DMS 273 treated with DMSO at 0.1 percent for 48 hours (cell line): ENCODE measurements at places on chromosomes 2 and 18.

DNA sequence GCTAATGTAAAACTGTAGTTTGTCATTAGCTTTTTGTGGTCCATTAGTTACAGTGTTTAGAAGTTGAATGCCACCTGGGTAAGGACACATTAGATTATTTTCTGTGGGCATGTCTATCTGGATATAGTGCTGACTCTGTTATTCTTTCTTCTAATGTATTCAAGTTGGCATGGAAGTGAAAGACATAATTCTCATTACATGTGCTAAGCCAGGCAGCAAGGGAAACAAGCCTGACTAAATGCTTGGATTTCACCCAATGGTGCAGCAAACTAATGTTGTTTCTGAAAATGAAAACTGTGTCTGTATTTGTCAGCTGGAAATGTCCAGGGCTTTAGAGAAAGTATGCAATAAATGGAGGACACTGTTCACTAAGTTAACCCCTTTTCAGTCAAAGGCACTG is 100.7 kb downstream of the NUP35 start:
- DNase-seq = no peak

- no peak for DNase-seq
Measured at GRCh38 chr2:190343536-190344275, at the start of gene INPP1. Gene INPP1, plus strand, starts transcription at chr2:190343589. Its CDS starts 16,514 bp downstream, at chr2:190360103.

- peak; percentile 43 for DNase-seq
Measured at GRCh38 chr2:54558188-54559005, 102.3 kb downstream of the SPTBN1 start.

DNA sequence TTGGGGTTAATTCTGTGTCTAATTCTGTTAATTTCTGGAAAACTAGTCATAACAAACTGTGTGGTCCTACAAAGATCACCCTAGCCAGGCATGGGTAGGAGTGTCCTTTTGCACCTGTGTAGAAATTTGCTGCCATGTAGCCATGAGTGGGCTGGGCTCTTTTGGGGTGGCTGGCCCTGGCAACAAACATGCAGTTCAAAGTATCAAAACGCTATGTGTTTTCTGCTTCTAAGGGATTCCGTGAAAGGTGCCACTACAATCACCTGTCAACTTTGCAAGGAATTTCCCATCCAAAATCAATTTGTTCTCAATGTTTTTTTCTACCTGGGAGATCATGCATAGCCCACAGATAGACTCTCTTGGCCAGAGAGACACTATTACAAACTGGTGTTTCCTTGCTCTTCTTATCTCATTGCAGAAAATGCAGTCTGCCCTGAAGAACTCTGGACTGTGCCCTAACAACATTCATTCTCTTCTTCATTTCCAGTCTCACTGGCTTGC is 537.7 kb upstream of the ID2 start:
- DNase-seq = no peak

- no peak for DNase-seq
Measured at GRCh38 chr2:36981911-36982310, 15.6 kb upstream of the STRN start.

GRCh38 chr2:20838016-20838415 is 15.1 kb upstream of the LDAH start:
- no peak for DNase-seq

DNA sequence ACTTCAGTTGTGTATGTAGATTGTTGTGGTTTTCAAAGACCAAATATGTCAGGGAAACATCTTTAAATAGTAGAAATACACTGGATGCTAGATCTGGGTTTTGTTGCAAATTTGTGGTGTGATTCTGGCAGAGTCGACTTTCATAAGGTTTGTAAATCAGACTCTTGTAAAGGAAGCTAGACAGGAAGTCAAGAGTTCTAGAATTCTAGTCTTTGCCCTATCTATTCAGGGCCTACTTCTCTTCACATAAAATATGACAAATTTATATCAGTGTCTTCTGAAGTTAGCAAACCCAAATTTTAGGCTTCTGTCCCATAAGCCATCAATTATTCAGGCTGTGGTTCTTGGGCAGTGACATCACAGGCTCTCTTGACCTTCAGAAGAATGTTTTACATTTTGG is 1579.2 kb upstream of the PIK3C3 start:
- DNase-seq = no peak

GRCh38 chr18:76977684-76978232 is 154.8 kb downstream of the MBP start:
- no peak for DNase-seq

DNA sequence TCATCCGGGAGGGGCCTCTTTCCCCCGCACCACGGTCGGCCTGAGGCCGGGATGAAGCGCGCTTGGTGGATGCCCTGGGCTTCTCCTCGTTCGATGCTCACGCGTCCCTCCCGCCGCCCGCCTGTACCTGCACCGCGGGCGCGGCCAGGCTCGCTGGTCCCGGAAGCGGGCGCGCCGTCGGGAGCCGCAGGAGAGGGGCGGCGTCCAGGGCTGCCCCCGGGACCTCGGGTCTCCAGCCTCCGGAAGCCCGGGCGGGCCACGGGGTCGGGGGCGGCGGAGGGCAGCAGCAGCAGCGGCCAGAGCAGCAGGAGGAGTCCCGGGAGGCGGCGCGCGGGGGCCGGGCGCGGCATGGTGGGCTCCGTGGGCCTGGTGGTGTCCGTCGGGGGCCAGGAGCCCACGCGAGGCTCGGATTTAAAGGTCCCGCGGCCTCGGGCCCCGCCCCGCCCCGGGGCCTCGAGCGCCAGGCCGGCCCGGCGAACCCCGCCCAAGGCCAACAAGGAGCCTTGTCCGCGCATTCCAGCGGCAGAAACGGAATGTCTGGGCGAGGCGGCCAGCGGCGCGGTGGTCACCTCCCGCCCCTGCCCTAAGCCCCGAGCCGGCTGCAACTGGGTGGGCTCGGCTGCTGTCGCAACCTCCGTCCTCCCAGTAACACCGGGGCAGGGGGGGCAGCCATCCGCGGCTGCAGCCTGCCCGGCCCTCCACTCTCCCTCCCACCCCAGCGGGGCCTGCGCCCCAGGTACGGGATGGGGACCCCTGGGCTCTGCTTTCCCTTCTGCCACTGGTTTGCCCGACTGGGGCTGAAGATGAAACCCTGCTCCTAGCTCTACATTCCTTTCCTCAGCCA is at the start of gene MATN3:
TSS of gene MATN3 (minus strand) at position 387 of the 844 bp plus-strand sequence. CDS start at position 350, 37 bp downstream.
- no peak for DNase-seq

DNA sequence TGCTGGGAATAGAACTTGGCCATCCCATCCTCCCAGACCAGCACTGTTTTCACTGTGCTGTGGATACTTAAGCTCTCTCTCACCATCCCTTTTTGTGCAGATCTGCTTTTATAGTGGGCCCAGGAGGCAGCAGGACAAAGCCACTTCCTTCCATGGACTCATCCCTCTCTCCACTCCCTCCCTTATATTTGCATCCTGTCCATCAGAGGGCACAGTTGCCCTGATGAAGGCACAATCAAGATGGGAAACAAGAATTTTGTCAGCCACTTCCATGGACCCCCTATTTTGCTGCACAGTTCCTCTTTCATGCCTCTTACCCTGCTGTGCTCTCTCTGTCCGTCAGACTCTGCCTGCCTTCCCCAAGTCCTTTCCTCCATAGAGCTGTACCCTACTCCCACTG is 338.7 kb downstream of the HRH4 start:
- DNase-seq = no peak
